Hematopoietic multipotent progenitor cell treated with erythropoietin and hydrocortisone succinate and interleukin-3 and kit ligand, for 6 days (in vitro differentiated cells): ENCODE measurements at places on chromosomes 4 and X.

DNA sequence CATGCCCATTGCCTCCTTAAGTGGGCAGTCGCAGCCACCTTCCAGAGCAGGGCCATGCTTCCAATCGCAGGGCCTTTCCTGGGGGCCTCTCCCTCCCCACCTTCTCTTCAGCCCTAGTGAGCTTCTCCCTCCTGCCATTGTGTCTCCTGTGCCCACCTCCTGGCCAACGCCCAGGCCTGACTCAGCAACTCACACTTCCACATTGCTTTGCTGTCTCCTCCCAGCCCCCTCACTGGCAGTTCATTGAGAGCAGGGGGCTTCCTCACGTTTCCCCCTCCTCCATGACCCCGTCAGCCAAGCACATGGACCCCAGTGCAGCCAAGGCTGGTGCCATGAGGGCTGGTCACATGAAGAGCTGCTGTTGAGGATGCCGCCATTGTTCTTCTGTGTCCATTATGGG, 25.9 kb downstream of the HTRA3 start:
- no peak for DNase-seq

- DNase-seq, result no peak
Measured at GRCh38 chrX:133646719-133647116, 231.4 kb upstream of the GPC4 start.

DNA sequence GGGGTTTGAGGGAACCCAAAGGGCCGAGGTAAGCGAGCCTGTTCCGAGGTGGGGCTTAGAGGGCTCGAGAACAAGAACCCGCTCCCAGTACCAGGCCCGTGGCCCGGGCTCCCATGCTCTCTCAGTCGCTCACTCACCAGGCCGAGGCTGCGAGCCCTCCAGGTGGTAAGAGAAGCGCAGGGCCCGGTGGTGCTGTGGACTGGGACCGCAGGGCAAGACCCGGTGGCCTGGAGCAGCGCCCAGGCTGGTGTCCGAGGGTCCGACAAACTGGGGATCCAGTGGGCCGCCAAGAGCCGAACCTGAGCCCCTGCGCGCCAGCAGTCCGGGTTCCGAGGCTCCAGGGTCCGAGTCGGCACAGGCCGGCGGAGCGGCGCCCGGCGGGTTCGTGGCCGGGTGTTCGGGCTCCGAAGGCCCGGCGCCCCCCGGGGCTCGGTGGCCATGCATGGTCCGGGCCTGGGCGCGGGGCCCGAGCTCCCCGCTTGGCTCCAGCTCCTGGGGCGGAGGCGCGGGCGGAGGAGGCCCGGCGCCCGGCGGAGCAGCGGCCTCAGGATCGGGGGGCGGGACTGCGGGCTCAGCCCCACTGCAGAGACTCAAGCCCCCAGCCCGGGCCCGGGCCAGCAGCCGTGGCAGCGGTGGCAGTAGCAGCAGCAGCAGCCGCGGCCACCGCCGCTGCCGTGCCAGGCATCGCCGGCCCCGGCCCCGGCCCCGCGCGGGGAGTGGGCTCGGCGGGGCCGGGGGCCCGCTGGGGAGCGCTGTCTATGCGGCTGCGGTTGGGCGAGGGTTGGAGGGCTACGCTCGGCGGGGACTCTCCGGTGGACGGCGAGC, 833 bp downstream of the FGD1 start:
- no peak for DNase-seq

GRCh38 chr4:53306729-53307128, 59.1 kb downstream of the SCFD2 start:
- DNase-seq, result no peak

DNA sequence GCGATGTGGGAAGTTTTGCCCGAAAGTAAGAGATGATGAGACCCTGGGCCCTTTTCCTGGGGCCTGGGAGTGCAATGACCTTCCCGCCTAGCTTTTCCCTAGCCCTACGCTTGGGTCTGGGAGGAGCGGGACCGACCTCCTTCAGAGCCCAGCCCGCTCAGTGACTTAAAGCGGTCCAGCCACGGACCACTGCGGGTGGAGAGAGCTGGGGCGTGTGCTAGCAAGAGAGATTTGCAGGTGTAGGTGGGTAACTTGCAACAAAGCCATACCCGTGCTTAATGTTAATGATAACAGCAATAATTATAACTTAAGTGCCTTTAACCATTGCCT, 503 bp upstream of the PDE5A start:
- no peak for DNase-seq

DNA sequence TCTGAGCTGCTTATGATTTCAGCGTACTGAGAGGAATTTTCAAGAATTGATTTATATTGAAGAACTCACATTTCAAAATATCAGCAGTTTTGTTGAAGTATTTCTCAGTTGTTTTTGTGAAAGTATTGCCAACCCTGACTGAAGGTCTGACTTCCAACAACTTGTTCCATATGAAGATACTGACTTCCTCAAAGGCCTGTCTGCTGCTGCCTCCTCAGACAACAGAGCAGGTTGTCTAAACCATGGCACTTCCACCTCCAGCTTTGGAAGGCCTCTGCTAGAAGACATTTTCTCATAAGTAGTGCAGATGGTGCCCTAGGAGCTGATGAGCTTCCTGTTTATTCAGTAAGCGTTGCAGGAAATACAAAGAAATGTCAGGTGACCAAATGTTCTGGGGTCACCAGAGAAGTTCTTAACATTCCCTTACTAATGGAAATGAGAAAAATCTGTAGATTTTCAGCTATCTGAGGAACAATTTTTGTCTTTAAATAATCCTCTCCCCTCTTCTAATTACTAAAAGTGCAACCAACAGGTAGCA, 28.8 kb downstream of the FGF2 start:
- no peak for DNase-seq

DNA sequence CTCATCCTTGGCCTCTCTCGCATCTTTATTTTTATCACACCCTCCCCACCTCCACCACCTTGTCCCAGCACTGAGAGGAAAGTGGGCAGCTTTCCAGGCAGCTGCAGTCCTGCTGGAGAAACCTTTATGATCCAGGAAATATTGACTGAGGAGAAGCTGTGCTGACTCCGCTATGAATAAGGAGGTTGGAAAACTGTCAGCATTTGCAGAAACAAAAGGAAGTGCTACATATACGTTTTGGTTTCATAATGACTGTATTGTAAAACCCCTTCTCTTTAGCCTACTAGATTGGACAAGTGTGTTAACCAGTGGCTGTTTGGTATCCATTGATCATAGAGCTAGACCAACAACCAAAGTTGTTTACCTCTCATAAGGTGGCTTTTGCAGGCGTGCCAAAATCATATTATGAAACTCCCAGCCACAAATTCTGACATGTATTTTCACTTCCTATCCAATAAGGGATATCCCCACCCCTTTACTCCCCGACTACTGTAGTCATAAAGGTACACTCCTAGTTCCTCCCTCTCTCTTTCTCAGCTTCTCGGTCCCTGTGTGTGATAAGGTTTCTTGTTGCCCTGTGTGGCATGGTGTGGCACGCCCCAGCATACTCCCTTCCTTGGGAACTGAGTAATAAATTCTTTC, 88.4 kb downstream of the GPR143 start:
- no peak for DNase-seq

GRCh38 chr4:107586371-107586770, 133.7 kb downstream of the PAPSS1 start:
- no peak for DNase-seq

DNA sequence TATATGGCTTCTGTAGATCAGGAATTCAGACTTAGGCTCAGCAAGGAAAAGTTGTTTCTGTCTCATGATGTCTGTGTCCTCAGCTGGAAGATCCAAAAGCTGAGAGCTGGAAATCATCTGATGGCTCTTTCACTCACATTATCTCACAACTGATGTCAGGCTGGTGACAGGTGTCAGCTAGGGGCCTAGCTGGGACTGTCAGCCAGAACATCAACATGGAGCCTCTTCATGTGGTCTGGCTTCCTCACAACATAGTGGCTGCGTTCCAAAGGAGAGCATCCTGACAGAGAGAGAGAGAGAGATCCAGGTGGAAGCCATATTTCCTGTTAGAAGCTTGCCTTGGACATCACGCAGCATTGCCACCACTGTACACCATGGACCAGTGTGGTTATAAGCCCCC, 10.6 kb upstream of the INTS6L start:
- no peak for DNase-seq

DNA sequence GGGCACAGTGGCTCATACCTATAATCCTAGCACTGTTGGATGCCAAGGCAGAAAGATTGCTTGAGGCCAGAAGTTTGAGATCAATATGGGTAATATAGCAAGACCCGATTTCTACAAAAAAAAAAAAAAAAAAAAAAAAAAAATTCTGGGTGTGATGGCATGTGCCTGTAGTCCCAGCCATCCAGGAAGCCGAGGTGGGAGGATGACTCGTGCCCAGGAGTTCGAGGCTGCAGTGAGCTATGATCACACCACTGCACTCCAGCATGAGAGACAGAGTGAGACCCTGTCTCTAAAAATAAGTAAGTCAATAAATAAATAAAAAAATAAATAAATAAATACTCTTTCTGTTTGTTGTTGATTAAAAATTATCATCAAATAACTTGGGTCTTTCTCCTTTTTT, 62.4 kb upstream of the BMPR1B start:
- no peak for DNase-seq

- DNase-seq, result no peak
Measured at GRCh38 chr4:25007598-25007997, 23.1 kb downstream of the LGI2 start.

DNA sequence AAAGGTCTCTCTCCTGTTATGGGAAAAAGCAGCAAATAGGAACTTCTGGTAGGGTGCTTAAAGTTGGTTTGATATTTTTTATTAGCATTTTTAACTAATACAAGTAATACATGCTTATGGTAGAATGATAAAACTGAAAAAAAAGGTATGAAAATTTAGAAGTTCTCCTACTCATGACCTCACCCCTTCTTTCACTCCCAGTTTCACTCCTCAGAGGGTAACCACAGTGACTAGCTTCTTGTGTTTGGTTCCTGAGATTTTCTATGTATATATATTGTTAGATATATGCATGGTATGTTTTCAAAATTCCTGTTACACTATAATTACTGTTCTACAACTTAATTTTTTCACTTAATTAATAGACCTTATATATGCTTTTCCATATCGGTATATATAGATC, 66.5 kb downstream of the AR start:
- no peak for DNase-seq

DNA sequence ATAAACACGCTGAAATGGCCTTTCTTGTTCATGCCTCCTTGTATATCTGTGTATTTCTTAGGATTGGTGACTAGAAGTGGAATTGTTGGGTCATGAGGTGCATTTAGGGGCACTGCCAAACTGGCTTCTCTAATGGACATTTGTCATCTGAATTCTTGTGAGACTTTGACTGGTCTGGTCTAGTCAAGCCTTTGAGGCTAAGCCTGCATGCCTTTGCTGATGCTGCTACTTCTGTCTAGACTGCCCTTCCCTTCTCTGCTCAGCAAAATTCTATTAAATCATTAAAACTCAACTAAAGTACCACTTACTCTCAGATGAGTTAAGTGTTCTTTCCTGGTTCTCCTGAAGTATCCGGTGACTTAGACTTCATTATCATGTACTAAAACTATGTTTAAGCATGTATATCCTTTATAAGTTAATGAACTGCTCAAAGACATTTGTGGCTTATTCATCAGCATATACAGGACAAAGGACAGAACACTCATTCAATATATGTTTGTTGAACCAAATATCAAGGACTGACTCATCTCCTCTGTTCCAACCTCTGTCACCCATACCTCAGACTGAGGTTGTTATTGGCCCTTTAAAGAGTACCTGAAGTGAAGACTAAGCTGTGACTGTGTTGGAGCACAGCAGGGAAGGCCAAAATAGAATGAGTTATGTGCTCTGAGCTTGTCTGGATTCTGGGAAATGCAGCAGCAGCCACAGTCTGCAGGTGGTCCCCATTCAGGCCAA, 9.0 kb downstream of the TCEAL1 start:
- no peak for DNase-seq

DNA sequence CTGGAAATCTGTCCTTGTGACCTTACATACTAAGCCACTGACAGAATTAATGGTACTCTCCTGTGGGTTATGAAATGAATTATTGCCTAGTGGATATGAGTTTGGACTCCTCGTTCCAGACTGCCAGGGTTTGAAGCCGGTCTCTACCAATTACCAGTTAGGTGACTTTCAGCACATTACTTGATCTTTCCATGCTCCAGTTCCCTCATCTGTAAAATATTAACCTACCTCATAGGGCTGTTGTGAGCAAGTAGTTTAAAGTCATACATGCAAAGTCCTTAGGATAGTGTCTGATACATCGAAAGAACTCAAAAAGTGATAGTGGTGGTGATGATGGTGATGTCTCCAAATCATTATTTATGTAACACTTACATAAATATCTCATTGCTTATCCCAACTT, 373.5 kb upstream of the ARX start:
- DNase-seq, result no peak

DNA sequence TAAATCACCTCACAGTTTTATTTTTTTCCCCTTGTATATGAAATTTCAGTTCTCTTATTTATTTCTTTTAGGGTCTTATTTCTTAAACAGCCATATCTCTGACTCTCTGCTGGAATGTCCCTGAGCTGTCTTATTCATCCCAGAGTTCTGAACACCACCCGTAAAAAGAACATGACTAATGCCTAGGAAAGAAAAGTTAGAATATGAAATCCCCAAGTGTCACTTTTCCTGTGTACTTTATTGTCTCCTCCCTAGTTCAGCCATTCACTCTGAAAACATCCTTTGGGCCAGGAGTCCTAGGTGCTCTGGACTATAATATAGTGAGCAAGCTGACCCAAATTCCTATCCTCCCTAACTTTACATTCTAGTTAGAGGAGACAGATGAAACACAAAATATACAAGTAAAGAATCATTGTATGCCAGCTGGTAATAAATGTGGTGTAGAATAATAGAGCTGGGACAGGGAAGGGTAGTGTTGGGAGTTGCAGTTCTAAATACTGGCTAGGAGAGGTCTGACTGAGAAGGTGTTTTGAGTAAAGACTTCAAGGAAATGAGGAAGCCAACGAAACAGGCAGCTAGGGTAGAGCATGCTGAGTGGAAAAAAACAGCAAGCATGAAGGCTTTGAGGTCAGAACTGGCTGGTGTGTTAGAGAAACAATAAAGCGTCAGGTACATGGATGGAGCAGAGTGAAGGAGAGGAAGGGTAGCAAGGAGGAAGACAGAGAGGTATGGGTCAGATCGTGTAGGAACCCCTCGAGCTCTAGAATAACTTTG, 40.6 kb upstream of the FTHL17 start:
- DNase-seq, result no peak

GRCh38 chrX:2401201-2401589, 99.6 kb downstream of the DHRSX start:
- no peak for DNase-seq

DNA sequence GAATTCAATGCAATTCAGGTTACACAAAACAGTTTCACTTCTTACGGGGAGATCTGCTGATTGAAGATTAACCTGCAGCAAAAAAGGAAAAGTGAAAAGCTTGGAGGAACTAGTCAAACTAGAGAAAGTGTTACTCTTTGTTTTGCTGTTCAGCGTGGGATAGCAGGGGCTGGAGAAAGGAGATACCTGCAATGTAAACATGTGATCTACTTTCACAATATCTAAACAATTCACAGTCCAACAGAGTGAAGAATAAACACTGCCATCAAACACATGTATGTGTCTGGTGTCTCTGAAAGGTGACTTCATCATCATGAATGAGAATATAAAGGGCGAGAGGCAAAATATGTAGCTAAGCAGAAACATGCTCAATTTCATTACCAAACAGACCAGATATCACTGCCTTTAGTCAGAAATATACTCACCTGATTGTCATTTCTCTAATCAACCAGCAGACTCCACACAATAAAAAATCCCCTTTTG, 26.4 kb downstream of the NIPAL1 start:
- no peak for DNase-seq

GRCh38 chr4:98290511-98290910, 29.3 kb downstream of the RAP1GDS1 start:
- peak; percentile 15 for DNase-seq

- DNase-seq, result no peak
Measured at GRCh38 chr4:174869339-174869738, 40.3 kb upstream of the GLRA3 start.
